ENCODE measurements at places on chromosomes 16 and 17.

DNA sequence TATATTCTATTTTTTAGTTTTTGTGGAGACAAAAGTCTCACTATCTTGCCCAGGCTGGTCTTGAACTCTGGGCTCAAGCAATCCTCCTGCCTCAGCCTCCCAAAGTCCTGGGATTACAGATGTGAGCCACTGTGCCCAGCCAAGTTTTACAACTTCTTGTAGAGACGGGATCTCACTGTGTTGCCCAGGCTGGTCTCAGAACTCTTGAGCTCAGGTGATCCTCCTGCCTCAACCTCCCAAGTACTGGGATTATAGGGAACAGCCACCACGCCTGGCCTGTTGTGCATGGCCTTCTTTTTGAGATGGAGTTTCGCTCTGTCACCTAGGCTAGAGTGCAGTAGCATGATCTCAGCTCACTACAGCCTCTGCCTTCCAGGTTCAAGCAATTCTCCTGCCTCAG, 6.2 kb upstream of the CENPT start:
- DNase-seq: no peak

GRCh38 chr16:68907781-68908181, 64.5 kb downstream of the TANGO6 start:
- DNase-seq: no peak

DNA sequence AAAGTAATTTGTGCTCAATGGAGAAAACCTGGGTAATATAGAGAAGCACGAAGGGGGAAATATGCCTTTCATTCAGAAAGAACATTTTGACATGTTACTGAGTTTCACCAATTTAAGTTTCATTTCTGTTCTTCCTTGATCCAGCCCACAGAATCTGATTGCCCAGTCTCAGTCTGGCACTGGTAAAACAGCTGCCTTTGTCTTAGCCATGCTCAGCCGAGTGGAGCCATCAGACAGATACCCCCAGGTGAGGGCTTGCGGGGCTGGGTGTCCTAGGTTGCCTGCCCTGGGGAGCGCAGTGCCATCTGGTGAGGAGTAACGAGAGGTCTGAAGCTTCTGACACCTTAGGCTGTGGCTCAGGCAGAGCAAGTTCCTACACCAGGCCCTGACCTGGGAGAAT, 17.7 kb downstream of the DDX19A start:
- no peak for DNase-seq

DNA sequence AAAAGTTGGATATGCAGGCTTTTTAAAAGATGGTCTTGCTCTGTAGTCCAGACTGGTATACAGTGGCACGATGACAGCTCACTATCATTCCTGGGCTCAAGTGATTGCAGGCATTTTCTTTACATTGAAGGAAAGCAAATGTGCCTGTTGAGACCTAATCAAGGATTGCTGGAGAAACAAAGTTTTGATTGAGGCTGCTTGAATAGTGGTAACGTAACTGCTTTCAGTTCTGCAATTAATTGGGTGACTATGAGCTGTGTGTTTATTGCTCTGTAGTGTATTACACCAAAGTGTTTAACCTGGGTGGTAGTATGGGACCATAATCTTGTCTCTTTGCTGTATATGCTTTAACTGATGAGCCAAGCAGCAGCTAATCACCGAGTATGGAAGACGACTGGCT, 2.3 kb downstream of the UBB start:
- DNase-seq: no peak

- DNase-seq: no peak
Observed at GRCh38 chr16:65118871-65119270, 3.0 kb downstream of the CDH11 start.
